ENCODE measurements at places on chromosomes 11 and 22.

DNA sequence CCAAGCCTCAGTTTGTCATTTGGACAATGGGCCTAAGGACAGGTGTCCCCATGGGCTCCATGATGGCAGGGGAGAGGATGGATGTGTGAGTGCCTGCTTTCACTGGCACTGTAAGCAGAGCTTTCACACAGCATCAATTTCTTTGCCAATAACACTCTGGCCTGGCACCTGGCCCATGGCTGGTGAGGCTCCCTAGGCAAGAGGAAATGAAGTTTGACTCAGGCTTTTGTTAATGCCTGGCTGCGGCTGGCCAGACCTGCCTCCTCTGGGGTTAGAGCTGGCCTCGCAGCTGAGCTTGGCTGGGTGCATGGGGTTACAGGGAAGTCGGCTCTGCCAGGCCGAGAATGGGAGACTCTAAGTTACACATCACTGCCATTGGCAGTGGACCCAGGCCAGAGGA lies 30.0 kb upstream of the SEZ6L start:
- DNase-seq, result no peak

DNA sequence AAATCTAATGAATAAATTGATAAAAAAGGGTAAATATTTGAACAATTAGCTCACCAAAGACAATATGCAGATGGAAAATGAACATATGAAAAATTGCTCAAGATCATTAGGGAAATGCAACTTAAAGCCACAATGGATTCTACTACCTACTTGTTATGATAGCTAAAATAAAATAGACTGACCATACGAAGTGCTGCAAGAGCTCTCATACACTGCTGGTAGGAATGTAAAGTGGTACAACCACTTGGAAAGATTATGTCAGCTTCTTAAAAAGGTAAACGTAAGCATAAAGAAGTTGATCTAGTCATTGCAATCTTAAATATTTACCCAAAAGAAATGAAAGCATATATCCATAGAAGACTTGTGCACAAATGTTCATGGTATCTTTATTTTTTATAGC lies 504.2 kb upstream of the ARHGAP42 start:
- no peak for DNase-seq

DNA sequence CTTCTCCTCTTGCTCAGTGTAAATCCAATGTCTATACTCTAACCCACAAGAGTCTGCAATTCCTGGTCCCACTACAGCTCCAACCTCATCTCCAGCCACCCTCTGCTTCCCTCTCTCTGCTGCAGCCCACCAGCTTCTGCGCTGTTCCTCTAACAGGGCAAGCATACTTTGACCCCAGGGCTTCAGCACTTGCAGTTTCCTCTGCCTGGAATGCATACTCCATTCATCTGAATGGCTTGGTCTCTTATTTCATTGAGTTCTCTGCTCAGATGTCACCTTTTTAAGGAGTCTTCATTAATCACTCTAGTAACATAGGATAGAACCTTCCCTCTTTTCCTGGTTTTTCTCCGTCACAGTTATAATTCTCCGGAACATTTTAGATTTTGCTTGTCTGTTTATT lies 141.6 kb downstream of the BUD13 start:
- no peak for DNase-seq

DNA sequence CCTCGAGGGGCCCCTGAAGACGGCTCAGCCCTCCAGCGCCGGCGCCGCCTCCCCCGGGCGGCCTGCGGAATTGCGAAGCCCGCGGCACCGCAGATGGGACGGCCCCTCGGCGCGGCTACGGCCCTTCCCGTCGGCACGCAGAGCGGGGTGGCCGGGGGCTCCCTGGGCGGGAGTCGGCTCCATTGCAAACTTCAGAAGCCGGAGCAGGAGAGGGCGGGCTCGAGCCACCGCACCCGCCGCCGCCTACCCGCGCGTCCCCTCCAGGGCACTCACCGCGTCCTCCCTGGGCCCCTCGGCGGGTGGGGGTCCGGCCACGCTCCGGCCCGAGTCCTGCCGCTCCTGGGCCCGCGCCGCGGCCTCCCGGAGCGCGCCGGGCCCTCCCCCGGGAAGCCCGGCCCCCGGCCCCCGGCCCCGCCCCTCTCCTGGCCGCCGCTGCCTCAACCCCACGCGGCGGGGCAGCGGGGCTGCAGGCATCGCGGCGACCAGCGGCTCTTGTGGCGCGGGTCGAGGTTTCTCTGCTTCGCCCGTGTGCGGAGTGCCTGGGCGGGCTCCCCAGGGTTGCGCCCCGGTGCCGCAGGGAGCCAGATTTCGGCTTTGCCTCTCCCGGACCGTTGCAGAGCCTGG lies at the start of gene PACSIN3:
PACSIN3 (minus strand) TSS at position 359 of the 624 bp plus-strand sequence. CDS start 3,707 bp downstream, outside the sequence.
- DNase-seq, result no peak

- DNase-seq, result no peak
Observed at GRCh38 chr11:46914363-46914762, 4.0 kb downstream of the LRP4 start.

Measured in NCI-H2171 treated with DMSO at 0.1 percent for 48 hours (cell line).